ENCODE measurements at places on chromosomes 6 and 20.

DNA sequence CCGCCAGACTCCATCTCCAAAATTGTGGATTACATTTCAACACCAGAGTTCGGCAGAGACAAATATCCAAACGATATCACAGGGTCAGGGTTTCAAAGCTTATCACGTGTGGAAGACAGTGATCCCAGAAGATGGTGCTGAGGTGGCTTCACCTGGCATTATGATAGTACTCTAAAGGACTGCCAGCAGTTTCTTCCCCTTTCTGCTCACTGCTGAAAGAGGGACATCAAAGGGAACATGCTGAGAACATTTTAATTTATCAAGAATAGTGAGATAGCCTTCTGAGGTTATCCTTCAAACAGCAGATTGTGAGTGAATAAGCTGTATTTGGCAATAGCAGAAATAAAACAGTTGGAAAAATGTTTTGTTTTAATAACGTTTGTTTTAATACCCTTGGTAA, 79.7 kb downstream of the FIG4 start:
- DNase-seq = no peak

- no peak for DNase-seq
Measured at GRCh38 chr6:159056003-159056402, 11.2 kb upstream of the TAGAP start.

DNA sequence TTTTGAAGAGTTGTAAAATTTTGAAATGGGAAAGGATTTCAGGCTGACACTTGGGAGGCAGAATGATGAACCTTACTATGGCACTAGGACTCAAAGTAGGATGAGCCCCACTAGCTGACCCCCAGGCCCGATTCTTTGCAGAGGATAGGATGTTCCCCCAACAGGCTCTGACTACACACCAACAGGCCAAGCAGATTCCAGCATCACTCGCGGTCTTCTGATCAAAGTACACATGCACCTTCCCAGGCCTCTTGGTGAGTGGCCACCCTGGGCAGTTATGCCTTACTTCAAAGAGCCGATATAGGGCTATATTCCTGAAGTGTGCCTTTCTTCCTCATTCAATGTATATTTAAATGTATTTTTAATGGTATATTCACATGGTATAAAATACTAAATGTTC, 117.6 kb upstream of the TMEM181 start:
- DNase-seq = no peak

DNA sequence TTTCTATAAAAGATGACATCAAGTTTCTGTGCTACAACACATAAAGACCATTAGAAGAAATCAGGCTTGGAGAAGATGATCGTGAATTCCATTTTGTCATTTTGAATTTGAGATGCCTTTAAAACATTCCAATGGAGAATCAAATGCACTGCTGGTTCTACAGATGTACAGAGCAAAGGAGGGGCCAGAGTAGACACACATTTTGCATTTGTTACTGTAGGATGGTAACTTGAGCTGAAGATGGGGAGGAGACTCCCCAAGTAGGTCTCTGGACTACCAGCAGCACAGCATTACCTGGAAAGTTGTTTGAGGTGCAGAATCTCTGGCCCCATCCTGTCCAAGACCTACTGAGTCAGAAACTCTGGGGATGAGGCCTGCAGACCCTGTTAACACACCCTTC, 121.6 kb upstream of the RALGAPA2 start:
- no peak for DNase-seq

- no peak for DNase-seq
Measured at GRCh38 chr6:111866857-111867256, 6.4 kb downstream of the FYN start.

Measured in stimulated activated CD4-positive, alpha-beta T cell treated with anti-CD3 and anti-CD28 coated beads, Interleukin-15, amount 100 ng/mL, for 24 hours (primary cell).